ENCODE measurements at places on chromosomes 12 and 14.
A peak's percentile ranks its signal among the peaks of the same experiment; 100 is the strongest.

DNA sequence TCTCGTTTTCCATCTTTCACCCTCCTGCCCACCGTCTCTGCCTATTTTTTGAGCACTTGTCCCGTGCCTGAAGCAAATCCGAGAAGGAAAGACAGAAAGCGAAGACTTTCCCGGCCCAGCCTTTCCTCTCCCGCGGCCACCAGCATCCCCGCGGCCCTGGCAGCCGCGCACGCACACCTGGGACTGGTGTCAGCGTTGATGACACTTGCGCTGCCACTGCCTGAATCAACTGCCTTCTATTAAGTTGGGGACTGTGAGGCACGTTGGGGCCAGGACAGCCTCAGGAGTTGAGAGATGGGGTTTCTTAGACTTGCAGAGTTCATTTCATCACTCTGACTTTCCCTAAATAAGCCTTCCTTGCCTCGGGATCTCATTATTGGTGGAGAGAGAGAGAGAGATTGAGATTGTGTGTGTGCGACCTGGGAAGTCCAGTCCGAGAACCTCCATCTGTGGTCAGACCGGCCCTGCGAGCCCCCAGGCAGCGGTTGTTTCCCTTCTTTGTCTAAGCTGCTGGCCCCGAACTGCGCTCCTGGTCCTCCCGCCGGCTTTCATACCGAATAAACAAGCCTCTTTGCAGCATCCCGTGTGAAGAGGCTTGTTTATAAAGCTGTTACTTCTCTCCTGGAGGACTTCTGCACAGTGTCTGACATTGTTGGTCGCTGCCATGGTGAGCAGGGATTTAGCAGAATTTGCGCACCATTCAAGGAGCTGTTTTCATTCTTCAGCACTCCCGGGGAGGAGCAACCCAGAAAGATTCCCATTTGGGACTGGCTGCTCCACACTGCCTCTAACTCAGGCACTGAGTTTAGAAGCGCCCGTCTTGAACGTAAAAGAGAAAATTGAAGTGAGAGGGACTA lies 1.5 kb downstream of the PDZRN4 start:
- DNase-seq, result no peak

DNA sequence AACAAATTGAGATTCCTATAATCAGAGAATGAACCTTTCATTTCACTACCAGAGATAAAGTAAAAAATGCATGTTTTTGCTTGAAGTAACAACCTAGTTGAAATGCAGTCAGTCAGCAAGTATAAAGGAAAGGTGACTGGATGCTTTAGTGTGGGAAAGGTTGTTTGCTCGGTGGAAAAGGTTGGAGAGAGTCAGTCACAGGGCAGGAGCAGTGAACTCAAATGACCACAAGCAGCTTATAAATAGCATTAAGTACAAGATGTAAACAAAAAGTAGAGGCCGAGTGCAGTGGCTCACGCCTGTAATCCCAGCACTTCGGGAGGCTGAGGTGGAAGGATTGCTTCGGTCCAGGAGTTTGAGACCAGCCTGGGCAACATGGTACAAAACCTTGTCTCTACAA lies 98.1 kb upstream of the FGD4 start:
- DNase-seq, result no peak

DNA sequence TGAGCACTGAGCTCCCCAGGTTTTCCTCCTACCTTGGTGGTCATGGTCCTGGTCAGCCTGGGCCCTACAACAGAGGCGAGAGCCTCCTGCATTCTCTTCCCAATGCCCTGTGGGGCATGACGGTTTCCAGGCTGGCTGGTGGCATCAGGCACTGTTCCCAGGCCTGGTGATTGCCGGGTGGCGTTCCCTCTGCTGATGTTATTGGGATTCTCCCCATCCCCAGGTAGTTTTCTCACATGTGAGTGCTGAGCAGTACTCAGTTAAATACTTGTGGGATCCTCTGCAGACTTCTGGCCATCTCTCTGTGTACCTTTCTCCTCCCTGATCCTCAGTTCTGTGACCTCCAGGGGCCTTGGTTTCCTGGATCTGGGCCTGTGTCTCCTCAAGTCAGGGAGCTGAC lies 15.8 kb downstream of the C1R start:
- DNase-seq, result no peak

- peak; percentile 40 for DNase-seq
Measured at GRCh38 chr12:76878099-76878898, 520 bp downstream of the CSRP2 start.
